HepG2 (cell line): ENCODE measurements at places on chromosomes 11 and 22. TPM values are rescaled to one million over a fixed set of nuclear protein-coding genes. Genes with fewer than 3 reads are reported as not detected.

DNA sequence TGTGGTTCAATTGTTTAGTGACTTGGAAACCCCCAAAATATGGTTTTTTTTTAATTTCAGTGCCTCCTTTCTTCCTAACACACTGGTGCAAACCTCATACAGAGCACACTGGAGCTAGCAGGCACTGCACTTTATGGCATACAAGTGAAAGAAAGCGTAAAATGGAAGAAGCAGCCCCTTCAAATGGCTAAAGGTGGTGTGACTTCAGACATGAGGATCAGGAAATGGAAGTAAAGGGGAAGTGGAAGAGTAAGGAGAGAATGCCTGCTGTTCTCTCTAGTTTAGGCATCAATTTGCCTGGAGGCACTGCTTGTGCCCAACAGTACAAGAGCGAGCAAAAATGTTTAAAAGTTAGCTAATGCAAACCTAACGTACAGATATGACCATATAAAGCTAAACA is 5.7 kb downstream of the RSF1 start:
- no peak for DNase-seq

DNA sequence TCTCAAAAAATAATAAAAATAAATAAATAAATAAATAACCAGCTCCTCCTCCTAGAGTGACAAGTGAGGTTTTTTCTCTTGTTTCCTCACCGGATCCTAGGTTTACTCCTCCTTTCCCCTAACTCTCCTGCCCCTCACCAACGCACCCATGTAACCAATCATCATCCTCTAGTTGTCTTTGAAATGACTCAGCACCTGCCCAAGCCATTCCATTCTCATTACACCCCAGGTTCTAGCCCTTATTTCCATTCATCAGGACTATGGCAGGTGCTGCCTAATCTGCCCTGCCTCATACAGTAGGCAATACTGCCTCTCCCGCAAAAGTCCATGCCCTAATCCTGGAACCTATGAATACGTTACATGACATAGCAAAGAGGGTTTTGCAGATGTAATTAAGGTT is 60.4 kb downstream of the BUD13 start:
- no peak for DNase-seq

- no peak for DNase-seq
These were observed 7.7 kb downstream of the LGR4 start for GRCh38 chr11:27464909-27465308.

GRCh38 chr22:23218867-23219251 is 38.5 kb downstream of the BCR start:
- peak; percentile 59 for DNase-seq

Gene OR52E1
- not detected in 2 replicates for total RNA-seq

DNA sequence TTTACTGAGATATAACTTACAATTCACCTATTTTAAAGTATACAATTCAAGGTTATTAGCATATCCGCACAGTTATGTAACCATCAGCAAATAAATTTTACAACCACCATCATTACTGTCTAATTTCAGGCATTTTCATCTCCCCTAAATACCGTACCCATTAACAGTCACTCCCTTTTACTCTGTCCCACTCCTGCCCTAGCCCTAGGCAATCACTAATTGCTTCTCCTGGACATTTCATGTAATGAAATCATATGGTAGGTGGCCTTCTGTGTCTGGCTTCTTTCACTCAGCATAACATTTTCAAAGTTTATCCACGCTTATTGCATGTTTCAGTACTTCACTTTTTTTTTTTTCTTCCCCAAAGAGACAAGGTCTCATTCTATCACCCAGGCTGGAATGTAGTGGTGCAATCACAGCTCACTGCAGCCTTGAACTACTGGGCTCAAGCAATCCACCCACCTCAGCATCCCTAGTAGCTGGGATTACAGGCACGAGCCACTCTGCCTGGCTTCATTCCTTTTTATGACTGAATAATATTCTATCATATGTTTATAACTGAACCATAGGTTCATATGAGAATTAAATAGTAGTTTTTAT is 61.4 kb upstream of the CHRM4 start:
- peak; percentile 63 for DNase-seq

- no peak for DNase-seq
These were observed 7.8 kb downstream of the BCR start for GRCh38 chr22:23187871-23188700.

- no peak for DNase-seq
These were observed 16.8 kb downstream of the ADAMTS15 start for GRCh38 chr11:130465263-130465662.

DNA sequence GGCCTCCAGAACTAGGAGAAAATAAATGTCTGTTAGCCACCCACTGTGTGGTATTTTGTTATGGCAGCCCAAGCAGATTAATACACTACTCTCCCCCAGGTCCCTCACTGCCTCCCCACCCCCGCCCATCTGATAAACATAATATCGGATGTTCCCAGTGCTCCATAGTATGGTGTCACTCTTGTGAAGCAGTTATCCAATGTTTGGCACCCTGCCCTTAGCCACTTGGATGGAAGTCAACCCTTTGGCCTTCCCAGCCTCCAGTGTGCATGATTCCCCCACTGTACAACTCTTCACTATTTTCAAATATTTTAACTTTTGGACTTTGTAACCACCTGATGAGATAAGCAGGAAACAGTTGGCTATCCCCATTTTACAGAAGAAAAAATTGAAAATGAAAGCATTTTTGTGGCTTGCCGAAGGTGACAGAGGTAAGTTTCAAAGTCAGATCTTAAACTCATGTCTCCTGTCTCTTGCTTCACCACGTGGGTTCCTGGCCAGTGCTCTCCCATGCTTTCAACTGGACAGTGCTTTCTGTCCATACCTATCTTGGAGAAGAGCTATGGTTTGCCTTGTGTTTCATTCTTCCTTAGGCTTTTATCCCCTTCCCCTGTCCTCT is 53.2 kb downstream of the ALX4 start:
- peak; percentile 22 for DNase-seq

DNA sequence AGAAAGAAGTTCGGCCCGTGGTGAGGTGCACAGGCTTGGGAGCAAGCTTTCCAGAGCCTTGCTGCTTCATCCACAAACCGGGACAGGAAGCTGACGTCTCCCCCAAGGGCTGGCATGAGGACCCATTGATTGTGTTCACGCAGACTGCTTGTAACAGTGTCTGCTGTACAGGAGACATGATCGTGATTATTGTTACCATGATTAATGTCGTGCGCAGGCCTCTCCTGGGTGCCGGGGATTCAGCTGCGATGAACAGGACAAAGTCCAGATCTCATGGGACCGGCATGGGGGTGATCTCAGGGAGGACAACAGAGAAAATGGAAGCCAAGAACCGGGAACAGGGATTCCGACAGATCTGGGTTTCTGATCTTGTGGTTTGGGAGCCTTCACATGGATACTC is 219.9 kb downstream of the BRD1 start:
- no peak for DNase-seq

- DNase-seq, result no peak
These were observed 313.4 kb downstream of the DLG2 start for GRCh38 chr11:85313741-85314140.
